ENCODE measurements at places on chromosomes 5 and 9. TPM values are rescaled to one million over a fixed set of nuclear protein-coding genes. Genes with fewer than 3 reads are reported as not detected.

The CCL27 gene
- total RNA-seq: not detected

The FGF10 gene
- total RNA-seq: 13.1 TPM

The HOMER1 gene
- total RNA-seq: 8.7 TPM

The ADAMTSL1 gene
- 61.8 TPM for total RNA-seq

The FLT4 gene
- total RNA-seq: 11.7 TPM

GRCh38 chr5:77560677-77561263 is 68.7 kb upstream of the WDR41 start:
- no peak for DNase-seq

- DNase-seq: no peak
These were observed 10.5 kb downstream of the SH2D3C start for GRCh38 chr9:127767909-127768331.

DNA sequence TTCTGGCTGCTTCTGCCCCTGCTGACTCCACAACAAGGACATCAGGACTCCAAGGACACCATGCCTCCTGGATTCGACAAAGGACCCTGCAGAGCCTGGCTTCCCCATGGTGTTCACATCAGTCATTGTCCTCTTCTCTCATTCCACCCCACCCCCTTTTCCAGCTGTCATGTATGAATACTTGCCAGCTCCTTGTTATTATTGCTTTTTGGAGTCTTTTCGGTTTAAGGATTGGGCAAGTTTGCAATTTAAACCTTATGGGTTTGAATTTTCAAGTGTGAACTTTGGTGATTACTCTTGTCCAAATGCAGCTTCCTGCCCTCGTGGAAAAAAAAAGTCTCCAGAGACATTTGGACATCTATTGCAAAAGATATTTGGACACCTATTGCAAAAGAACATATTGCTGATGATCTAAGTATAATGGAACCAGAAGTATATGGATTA is 14.2 kb upstream of the LVRN start:
- DNase-seq: no peak

- DNase-seq: no peak
These were observed 93.5 kb upstream of the NR3C1 start for GRCh38 chr5:143496943-143497342.
